ENCODE measurements at places on chromosomes 11 and 22.

GRCh38 chr22:33923660-33924246 is 3.5 kb upstream of the LARGE1 start:
- DNase-seq, result no peak

DNA sequence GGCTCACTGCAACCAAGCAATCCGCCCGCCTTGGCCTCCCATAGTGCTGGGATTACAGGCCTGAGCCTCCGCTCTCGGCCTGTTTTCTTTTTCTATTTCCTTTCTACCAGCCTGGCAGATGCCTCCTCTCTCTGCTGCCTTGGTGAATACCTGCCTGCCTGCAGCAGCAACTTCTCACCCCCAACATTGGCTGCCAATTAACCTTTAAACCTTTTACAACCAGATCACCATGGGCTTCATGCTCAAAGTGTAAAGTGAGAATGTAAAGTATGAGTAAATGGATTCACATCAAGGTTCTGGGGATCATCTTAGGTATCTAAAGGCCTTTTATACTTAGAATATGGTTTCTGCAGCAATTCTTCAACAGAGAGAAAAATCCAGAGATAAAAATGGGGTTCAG is 13.0 kb upstream of the FCHSD2 start:
- no peak for DNase-seq

GRCh38 chr11:31617246-31617645 is 107.7 kb downstream of the ELP4 start:
- no peak for DNase-seq

- peak; percentile 87 for DNase-seq
Observed at GRCh38 chr11:12864316-12865156, 144.6 kb upstream of the RASSF10 start.

DNA sequence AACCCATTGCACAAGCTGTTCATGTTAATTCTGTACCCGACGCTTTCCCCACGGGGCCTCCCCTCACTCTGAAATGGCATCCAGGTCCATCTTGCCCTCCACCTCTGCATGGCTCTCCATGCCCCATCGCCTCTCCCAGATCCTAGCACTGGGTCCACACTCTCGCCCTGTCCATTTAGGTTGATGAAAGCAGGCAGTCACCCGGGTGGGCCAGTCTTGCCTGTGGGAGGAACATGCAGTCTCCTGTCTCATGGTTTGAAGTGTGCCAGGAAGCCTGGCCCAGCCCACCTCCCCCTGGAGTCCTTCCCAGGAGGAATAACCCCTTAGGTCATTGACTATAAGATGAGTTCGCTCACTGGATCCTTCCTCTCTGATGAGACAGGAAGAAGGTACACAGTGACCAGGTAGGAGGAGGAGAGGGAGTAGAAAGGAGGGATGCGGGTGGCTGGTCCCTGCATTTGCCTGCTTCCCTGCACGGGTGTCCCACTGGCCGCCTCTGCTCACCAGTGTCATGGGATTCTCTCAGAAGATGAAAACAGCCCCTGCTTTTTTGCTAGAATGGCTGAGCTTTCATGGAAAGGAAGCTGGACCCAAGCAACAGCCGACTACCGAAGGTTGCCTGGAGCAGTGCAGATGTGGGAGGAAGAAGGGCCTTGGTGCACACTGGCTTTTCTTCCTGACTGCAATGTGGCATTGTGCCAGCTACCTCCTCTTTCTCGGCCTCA is 6.8 kb downstream of the TMEM121B start:
- no peak for DNase-seq

GRCh38 chr22:42608823-42609361 is 5.8 kb downstream of the POLDIP3 start:
- no peak for DNase-seq

DNA sequence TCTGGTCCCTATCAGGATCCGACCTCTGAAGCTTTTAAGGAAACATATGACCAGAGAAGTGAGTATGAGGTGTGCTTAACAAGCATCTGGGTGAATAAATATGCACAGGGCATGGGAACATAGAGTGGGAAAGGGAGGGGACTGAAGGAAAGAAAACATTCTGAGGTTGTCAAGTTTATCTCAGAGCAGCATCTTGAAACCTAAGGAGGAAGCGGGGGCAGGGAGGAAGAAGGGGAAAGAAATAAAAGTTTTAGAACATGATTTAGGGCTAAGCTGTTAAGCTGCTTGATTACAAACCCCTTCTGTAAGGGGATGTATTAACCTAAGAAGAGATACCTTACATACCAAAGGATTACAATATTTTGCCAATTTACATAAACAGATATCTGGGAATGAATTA is 24.0 kb upstream of the SC5D start:
- DNase-seq, result no peak

- DNase-seq, result no peak
Observed at GRCh38 chr11:12090761-12091258, 19.6 kb upstream of the MICAL2 start.

DNA sequence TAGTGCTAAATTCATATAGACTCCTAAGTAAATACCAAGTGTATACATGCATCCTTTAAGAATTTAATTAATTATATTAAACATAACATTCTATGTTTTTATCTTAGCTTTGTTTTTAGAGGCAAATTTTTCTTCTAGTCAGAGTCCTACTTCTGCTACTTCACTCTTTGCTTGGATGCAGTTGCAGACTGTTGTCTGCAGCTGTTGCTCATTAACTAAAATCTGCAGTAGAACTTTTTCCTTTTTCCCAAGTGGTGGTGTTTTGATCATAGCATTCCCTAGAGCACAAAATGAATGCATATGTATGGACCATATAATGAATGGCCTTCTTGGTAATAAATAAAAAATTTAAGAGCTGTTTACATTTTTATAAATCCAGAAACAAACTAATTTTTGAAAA is 198.3 kb downstream of the CASP12 start:
- no peak for DNase-seq

DNA sequence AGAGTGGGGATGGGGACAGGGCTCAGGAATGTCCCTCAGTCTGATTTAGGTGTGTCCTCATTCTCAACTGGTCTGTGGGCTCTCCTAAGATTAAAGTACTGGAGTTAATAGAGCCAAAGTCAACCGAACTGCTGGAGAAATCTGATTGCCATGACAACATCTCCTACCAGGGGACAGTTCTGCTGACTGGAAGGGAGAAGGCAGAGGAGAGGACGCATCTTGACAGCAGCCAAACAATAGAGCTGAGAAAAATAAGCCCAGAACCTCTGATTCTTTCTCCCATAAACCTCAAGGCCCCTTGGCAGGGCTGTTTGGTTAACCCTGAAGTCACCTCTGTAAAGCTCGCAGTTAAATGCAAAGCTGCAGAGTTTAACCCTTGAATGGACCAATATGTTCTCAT is 2.8 kb downstream of the KCTD14 start:
- no peak for DNase-seq

DNA sequence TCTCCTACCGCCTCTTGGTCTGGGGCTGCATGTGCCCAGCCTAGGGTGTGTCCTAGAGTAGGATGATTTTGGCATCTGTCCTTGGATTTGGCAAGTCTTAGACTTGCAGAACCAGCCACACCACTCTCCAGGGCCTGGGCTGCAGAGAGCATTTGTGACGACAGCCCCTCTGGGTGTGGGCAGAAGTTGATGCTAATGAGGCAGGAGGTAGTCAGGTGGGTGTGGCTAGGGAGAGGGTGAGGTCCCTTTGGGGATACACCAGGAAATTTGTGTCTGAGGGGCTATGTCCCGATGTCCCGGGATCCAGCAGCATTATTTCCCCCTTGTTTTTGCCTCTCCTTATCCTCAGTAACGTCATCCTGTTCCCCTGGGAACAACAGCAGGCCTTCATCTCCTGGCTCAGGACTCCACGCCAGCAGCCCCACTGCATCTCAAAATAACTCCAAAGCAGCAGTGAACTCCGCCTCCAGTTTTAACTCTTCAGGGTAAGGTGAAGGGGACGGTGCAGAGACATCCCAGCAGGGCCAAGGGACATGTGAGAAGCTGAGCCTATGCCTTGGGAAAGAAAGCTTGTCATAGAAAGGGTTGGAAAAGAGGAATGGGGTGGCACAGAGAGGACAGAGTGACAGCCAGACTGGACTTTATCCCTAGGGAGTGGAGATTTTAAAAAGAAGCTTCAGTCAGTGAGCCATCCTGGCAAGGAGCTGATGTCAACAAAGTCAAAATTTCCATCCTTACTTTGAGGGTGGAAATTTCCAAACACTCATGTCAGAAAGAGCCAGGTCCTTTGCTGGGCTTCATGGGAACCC is 8.0 kb upstream of the TLCD5 start:
- no peak for DNase-seq

GRCh38 chr11:67632175-67632981 is 2.6 kb upstream of the NUDT8 start:
- DNase-seq, result no peak

GRCh38 chr22:42887523-42888507 is 30.7 kb upstream of the ARFGAP3 start:
- DNase-seq, result no peak

GRCh38 chr11:33569333-33569732 is 131.3 kb downstream of the C11orf91 start:
- DNase-seq, result no peak

- DNase-seq, result no peak
Observed at GRCh38 chr11:63813563-63814382, 517 bp downstream of the SPINDOC start.

- no peak for DNase-seq
Observed at GRCh38 chr11:74341921-74342320, 30.5 kb upstream of the P4HA3 start.

DNA sequence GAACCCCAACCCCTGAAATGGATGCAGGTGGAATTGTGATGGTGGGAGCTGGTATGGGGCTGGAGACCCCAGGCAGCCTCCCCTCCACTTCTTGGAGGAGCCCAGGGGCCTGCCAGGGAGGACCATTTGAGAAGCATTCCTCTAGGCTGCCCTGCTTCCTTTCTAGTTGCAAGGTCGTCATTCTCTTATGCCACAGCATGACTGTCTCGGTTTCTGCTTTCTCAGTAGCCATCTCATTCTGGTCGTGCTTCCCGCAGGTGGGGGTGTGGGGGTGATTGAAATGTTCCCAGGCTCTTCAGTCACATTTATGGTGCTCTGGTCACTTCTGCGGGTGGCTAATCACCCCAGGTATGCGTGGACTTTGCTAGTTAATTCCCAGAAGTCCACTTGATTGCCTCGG is 223.7 kb upstream of the TBCEL start:
- no peak for DNase-seq

DNA sequence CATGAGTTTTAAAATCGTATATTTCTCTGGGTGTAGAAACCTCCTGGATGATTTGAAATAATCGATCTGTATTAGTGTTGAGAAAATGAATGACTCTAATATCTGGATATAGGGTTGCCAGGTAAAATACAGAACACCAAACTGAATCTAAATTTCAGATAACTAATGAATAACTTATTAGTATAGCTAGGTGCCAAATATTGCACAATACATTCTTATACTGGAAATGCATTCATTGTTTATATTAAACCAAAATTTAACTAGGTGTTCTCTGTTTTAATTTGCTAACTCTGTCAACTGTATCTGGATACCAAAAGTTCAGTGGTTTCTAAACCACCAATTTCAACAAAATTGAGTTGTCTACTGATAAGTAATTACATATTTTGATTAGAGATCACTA is 2.5 kb upstream of the BIRC3 start:
- DNase-seq, result no peak

DNA sequence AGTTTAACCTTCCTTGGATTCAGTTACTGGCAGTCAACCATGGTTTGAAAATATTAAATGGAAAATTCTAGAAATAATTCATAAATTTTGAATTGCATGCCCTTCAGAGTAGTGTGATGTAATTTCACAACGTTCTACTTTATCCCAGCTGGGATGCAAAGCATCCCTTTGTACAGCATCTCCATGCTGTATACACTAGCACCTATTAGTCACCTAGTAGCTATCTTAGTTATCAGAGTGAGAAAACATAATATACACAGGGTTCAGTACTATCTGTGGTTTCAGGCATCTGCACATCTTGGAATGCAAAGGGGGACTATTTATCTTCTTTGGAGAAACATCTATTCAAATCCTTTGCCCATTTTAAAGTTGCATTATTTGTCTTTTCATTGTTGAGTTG is 30.8 kb downstream of the CBL start:
- no peak for DNase-seq

DNA sequence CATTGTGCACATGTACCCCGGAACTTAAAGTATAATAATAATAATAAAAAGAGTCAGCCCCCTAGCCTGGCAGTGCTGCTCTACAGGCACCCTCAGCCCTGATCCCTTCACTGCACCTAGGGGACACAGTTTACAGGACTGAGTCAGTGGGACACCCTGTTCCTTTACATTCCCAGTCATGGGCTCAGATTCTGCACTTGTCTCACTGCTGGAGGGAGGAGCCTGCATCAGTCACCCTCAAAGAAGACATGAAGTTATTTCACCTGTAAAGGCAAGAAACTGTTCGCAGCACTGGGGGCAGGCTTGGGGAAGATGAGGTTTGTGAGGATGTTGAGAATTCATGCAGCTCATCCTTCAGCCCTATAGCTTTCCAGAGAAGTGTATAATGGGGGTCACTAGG is 50.7 kb upstream of the VPREB1 start:
- DNase-seq, result no peak

Data from GM04503 (cell line).